Cortex of kidney (tissue), 1 donor: ENCODE measurements at places on chromosomes 2 and 18.

- no peak for DNase-seq
Measured at GRCh38 chr2:170739048-170739447, 23.9 kb downstream of the SP5 start.

GRCh38 chr2:29469961-29470360, 354.7 kb downstream of the CLIP4 start:
- no peak for DNase-seq

- DNase-seq: no peak
Measured at GRCh38 chr2:221443645-221444044, 128.5 kb downstream of the EPHA4 start.

DNA sequence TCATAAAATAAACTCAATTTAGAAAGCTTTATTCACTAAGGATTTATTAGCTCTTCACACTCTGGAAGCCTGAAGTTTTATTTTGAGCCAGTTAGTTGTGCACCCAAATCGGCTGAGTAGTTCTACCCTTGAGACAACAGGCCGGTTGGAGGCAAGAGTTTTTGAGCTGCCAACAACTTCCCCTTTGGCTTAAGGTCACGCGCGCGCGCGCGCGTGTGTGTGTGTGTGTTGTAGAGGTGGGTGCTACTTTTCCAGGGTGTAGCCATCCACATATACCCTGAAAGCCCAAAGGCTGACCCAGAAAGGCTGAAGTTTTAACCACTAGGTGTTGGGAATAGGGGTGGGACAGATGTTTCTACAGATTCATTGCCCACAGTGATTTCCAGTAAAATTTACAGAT, 150.2 kb upstream of the LHCGR start:
- no peak for DNase-seq

GRCh38 chr2:139631966-139632365, 851.8 kb upstream of the NXPH2 start:
- no peak for DNase-seq

DNA sequence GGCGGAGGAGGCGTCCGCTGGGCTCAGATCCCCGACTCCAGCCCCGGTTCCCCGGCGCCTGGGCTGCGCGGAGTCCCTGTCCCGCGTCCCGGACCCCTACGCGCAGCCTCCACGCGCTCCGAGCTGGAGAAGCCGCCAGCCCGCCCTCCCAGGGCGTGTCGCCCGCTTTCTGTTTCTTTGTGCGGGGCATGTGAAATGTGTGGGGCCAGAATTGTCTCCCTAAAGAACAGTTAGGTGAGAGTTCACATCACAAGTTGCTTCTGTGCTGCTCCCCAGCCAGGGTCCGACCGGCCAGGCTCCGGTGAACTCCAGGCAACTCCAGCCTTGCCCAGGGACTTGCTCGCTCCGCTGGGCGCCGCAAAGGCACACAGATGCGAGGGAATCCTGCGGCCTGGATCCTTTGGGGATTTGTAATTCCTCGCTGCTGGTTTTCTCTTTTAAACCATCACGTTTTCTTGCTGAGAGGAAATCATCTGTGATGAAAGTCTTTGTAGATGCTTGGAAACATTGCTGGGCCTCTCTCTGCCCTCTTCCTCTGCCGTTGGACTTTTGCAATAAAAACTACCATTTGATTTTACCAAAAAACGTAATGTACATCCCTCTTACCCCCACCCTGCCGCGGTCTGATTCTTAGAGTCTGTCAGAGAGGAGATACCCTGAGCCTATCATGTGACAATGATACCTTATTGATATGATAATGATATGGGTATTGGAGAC, 631 bp downstream of the GYPC start:
- DNase-seq: no peak

GRCh38 chr18:51188024-51188701, 9.3 kb downstream of the MEX3C start:
- no peak for DNase-seq

GRCh38 chr18:48666613-48667012, 127.8 kb downstream of the CTIF start:
- no peak for DNase-seq

- DNase-seq: no peak
Measured at GRCh38 chr18:36493349-36494159, 196.0 kb downstream of the FHOD3 start.

- no peak for DNase-seq
Measured at GRCh38 chr2:70921839-70922234, 13.9 kb upstream of the ATP6V1B1 start.

GRCh38 chr2:196594158-196594557, 45.4 kb upstream of the CCDC150 start:
- DNase-seq: no peak

DNA sequence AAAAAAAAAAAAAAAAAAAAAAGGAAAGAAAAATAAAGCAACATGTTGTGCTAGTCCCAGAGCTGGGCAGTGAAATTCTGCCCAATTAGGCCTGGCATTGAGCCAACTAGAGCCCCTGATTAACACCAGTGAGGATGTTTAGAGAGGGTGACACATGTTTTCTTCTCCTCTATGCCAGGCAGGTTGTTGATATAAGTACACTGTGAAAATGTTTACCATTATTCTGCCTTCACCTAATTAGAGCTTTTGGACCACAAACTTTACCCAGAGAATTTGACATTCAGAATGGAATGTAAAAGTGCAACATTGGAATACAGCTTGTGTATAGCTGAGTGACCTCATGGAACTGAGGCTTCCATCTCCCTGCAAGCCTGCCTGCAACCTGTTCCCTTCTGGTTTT, 95.9 kb upstream of the MSH2 start:
- DNase-seq: no peak

DNA sequence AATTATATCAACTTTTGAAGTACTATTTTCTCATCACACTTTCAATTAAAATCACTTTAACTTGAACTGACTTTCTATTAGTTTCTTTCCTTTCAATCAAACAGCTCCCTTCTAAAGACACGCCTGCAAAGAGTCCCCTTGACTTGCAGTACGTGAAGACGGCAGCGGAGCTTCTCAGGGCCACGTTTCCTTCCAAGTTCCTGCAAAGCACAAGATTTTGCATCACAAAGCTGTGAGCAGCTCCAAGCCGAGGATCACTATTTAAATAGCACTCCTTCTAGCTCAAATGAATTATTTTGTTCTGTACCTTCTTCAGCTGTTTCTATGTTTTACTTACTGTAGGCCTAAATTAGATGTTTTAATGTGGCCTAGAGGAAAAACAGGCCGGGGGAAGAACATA, 30.8 kb downstream of the SH3YL1 start:
- no peak for DNase-seq

DNA sequence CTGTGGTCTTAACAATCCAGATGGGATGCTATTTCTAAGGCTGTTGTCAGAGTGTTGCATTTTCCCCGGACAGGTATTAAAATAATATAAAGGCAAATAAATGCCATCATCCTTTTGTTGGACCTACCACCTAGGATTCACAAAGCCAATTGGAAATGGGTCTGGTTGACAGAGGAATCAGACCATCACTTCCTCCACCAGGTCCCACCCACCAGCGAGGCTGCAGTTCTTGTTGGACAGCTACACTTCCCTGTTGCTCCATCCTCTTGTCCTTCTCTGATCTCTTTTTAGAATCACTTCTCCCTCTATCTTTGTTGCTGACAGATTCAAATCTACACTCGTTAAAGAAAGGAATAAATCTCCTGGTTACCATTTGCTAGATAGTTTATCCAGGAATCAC, 1.1 kb downstream of the TMEM169 start:
- no peak for DNase-seq

DNA sequence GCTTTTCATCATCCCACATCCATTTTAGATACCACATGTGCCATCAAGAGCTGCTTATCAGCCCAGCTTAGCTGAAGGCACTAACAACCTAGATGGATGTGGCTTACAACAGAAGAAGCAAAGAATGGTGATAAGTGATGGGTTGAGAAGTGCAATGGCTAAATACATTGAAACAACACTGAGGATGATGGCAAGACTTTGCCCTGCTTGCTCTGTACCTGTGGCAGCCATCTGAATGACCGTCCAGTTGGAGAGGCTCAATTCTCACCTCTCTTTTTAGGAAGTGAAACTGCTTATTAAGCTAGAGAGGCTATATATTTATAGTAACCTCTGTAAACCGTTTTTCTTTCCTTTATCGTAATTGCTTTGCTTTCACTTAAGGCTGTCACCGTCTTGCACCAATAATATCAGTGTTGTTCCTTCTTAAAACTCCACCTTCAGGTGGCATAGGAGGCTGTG, 5.7 kb downstream of the GPATCH11 start:
- no peak for DNase-seq

DNA sequence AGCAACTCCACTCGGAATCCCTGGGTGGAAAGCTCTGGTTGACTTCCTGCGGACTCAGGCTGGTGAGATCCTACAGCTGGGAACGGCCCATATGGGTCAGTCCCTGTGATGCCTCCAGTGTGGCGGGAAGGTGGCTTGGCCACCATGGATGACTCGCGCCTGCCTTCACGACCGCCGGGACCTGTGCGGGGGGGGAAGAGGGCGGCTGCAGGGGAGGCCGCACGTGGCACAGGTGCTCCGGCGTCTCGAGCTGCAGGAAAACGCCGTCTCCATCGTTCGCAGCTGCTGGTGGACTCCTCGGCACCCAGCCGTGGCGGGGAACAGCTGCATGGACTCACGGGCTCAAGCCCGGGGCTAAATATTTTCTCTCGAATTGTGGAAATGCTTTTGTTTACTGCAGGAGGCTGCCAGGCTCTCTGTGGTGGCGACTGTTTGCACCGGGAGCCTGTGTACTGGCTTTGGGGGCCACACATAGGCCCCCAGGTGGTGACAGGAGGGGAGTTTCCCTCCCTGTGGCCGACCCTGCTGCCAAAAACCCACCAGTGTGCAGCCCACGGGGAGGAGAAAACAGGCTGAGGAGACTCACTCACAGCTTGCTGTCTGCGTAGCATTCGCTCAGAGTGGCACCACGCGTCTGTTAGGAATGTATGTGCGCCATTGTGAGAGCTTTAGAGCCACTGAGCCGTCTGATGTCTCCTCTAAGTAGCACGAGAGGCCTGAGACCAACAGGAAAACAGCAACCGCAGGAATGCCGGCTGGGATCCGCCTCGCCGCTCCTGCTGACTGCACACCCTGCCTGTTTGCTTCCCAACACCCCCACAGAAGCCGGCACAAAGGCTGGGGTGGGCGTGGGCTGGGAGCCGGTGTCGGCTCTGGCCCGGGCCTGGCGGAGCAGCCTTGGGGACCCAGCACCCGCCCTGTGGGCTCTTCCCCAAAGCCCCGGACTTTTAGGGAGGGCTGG, 89.2 kb downstream of the NFATC1 start:
- no peak for DNase-seq

DNA sequence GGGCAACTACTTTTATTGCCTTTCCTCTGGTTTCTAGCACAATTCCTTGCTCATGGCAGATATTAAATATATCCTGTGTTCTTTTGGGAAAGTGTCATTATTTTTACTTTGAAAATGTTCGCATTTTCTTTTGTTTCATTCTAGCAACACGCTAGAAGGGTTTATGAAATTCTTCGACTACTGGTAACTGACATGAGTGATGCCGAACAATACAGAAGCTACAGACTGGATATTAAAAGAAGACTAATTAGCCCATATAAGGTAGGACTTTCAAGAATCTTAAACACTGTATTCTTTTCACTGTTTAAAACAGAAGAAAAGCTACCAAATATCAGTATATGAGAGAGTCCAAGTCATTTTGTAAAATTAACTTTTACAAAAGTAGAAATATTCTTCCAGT, 20.6 kb upstream of the METAP1D start:
- no peak for DNase-seq

DNA sequence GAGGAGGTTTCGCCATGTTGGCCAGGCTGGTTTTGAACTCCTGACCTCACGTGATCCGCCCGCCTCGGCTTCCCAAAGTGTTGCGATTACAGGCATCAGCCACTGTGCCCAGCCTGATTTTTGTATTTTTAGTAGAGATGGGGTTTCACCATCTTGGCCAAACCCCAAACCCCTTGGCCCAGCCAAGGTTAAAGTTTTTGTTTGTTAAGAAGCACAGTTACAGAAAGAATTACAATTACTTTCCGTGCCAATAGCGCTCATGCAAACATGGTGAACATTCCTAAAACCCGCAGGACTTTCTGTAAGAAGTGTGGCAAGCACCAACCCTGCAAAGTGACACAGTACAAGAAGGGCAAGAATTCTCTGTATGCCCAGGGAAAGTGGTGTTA, 26.1 kb downstream of the ITSN2 start:
- DNase-seq: no peak

- DNase-seq: no peak
Measured at GRCh38 chr2:109609352-109610024, 4.3 kb downstream of the SEPTIN10 start.

DNA sequence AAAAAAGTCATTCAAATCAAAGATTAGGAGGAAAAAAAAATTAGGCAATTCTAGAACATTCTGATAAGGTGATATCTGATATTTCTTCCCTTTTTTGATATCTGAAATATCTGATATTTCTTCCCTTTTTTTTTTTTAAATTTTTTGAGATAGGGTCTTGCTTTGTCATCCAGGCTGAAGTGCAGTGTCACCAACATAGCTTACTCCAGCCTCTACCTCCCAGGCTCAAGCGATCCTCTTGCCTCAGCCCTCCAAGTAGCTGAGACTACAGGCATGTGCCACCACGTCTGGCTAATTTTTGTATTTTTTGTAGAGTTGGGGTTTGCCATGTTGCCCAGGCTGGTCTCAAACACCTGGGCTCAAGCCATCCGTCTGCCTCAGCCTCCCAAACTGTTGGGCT, 33.9 kb downstream of the MEX3C start:
- DNase-seq: no peak

DNA sequence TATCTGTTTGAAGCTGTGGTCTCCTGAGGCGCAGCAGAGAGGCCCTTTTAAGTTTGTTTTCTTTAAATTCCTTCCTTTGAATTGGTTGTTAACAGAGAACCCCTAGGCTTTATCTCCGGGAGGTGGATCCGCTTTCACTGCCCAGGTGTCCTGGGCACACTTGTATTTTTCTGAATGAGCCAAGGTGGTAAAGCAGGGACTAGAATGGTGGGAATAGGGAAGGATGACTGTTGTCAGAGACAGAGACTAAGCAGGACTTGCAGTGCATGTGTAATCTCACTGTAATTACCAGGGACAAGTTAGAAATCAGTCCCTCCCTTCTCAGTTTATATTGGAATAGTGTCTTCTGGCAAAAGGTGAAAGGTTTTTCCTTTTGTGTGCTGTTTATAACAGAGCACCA, 72.8 kb downstream of the PHLPP1 start:
- DNase-seq: no peak

GRCh38 chr2:178512484-178512883, 32.2 kb downstream of the PLEKHA3 start:
- no peak for DNase-seq

- DNase-seq: no peak
Measured at GRCh38 chr18:35653392-35654135, 72.0 kb downstream of the GALNT1 start.
